Upper lobe of right lung (tissue), 1 donor: ENCODE measurements at places on chromosomes 16 and 17. TPM values are rescaled to one million over a fixed set of nuclear protein-coding genes. Genes with fewer than 3 reads are reported as not detected.

Gene SDR42E1
- total RNA-seq: 6.5 TPM

Gene KRT20
- total RNA-seq: not detected

Gene ST6GALNAC2
- total RNA-seq: 24.5 TPM

Gene FHOD1
- 94.9 TPM for total RNA-seq

Gene CD300H
- not detected for total RNA-seq

Gene METTL23
- 31.6 TPM for total RNA-seq

Gene MMP28
- total RNA-seq: 55.6 TPM

Gene HCRT
- total RNA-seq: not detected

Gene CACNA1H
- total RNA-seq: 10.9 TPM

Gene SLC16A5
- total RNA-seq: 40.5 TPM

Gene HAS3
- total RNA-seq: 8.2 TPM

Gene MT4
- total RNA-seq: not detected

Gene SEPTIN12
- total RNA-seq: not detected
